ENCODE measurements at places on chromosomes 13 and 19.

- no peak for DNase-seq
Observed at GRCh38 chr13:95921485-95921884, 131.7 kb downstream of the UGGT2 start.

DNA sequence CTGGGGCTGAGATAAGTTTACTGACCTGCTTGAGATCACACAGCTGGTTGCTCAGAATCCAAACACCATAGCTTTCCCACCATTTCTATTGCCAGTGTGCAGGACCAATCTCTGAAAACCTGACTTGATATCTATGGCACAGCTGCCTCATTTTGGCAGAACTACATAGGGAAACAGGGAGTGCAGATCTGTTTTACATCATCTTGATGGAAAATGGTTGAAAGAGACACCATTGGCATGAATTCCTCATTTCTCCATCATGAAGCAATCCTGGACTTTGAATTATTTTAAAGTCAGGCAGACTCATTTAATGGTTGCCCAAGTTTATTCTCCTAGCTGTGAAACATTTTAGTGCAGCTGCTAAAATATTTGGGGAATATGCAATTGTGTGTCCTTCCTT, 1628.2 kb upstream of the SLC10A2 start:
- DNase-seq: no peak

- no peak for DNase-seq
Observed at GRCh38 chr19:6890401-6890913, 3.1 kb downstream of the ADGRE1 start.

- no peak for DNase-seq
Observed at GRCh38 chr19:35211545-35212230, 16.9 kb downstream of the FAM187B start.

DNA sequence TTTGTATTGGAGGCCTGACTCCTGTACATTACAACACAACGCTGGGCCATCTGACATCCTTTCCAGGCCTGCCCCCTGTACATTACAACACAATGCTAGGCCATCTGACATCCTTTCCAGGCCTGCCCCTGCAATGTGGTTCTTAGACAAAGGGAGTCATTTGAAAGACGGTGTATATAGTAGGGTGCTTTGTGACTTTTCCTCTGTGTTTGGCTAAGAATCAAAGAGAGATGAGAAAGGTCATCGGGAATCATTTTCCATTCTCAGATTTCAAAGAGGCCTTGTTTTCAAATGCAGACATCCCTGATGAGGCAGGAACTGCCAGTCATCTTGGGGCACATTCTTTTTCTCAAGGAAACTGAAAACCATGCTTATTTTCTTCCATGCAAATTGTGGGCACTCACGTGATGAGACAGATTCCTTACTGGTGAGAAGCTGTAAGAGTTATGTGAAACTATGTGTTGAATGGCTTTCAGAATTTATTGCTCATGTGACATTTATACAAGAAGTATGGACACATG, 551.6 kb downstream of the MYO16 start:
- DNase-seq: no peak

DNA sequence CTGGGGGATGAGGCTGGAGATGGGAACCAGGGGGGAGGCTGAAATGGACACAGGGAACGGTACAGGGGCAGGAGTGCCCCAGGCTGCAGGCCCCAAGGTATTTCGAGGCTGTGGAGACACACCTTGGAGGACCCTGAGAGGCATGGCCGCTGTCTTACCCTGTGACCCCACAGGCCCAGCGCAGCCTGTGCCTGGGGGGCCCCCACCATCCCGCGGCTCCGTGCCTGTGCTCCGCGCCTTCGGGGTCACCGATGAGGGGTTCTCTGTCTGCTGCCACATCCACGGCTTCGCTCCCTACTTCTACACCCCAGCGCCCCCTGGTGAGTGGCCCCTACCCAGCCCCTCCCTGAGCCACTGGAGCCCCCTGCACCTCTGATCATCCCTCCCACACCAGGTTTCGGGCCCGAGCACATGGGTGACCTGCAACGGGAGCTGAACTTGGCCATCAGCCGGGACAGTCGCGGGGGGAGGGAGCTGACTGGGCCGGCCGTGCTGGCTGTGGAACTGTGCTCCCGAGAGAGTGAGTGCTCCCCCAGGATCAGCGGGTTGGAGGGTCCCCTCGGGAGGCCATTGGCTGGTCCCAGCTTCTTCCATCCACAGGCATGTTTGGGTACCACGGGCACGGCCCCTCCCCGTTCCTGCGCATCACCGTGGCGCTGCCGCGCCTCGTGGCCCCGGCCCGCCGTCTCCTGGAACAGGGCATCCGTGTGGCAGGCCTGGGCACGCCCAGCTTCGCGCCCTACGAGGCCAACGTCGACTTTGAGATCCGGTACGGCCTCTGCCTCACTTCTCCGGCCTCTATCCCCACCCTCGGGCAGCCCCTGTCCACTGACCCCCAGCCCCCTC, 16.9 kb upstream of the SPIB start:
- no peak for DNase-seq

GRCh38 chr13:109389456-109389855, 396.9 kb downstream of the IRS2 start:
- no peak for DNase-seq

- DNase-seq: no peak
Observed at GRCh38 chr19:18939922-18940768, 872 bp downstream of the HOMER3 start.

DNA sequence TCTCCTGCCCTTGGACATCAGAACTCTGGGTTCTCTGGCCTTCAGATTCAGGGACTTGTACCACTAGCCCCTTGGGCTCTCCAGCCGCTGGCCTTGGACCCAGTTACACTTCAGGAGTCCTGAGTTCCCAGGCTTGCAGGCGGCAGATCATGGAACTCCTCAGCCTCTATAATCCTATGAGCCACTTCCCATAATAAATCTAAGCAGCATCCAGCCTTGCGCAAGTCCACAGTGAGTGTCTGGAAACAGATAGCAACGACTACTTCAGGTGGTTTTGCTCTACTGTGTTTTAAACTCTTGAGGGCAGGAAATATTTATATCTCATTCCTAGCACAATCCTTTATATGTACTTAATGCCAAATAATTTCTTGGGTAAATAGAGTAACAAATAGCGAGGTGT, 92.3 kb downstream of the COL4A1 start:
- no peak for DNase-seq

DNA sequence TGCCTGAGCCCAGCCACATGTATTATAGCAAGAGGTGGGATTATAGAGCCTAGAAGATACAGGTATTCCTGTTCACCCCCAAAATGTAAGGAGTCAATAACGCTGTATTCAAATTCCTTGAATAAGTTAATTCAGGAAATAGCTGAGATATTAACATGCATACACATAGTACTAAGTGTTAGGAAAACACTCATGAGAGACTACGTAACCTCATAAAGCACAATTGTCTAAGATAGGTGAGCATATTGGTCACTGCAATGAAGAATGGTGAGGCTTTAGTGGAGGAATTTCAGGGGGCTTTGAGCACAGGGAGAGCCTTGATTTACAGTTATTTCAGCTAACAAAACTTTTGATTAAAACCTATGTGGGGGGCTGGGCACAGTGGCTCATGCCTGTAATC, 161.6 kb downstream of the LMO7 start:
- no peak for DNase-seq

- no peak for DNase-seq
Observed at GRCh38 chr19:17424743-17425365, 5.0 kb downstream of the MVB12A start.

DNA sequence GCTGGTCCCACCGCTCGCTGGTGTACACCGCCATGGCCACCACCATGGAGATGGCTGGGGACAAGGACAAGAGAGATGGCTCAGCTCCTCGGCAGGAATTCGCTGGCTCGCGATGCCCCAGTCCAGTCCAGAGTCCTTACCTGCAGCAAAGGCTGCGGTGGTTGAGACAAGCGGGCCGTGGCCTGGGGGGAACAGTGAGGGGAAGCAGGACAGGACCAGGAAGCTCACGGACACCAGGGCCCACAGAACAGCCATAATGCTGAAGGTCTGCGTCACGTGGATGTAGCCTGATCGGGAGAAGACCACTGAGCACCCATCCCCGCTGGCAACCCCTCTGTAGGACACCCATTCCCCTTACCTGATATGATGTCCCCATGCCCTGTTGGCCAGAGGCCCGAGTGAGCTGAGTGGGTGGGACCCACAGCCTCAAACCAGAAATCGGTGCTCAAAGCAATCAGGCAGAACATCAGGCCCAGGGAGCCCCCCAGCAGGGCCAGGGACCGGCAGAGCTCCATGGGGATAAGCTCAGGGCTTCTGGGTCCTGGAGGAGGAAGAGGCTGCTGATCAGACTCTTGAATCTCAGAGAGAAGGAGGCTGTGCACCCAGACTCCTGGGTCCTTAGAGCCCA, 319 bp downstream of the NKG7 start:
- DNase-seq: no peak

DNA sequence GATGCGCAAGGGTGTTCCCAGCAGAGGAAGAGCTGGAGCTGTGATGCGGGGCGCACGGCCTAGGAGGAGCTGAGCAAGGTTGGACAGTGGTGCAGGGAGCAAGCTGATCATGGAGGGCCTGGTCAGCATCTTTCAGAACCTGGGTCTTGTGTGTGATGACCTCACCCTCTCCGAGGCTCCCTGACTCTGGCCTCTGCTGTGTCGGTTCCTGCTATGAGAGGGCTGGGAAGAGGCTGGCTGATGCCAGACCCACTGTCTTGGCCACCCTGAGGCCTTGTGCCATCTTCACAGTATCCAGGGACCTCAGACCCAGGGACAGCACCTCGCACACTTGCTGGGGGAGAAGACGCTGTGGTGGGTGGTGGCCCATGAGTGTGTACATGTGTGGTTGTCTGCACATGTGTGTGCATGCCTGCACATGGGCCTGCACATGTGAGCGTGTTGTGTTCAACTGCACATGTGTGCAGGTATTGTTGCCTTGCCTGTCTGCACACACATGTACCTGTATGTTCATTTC, 16.5 kb upstream of the C13orf46 start:
- DNase-seq: no peak

DNA sequence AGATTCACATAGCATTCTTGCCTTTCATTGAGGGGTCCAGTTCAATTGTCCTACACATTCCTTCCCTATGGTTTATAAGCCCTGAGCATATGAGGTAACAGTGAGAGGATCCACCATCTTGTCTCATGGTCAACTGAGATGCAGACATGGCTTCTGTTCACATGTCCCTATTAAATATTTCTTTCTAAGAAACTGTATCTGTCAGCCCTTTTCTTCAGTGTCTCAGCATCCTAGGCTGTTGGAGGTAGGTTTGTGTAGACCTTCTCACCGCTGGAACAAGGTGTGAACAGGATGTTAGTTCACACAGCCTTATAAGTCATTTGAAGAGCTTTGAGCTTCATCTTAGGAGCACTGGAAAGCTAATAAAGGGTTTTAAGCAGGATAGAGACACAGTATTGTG, 110.3 kb upstream of the EDNRB start:
- DNase-seq: no peak

- DNase-seq: no peak
Observed at GRCh38 chr13:27016875-27017274, 154.7 kb downstream of the USP12 start.

DNA sequence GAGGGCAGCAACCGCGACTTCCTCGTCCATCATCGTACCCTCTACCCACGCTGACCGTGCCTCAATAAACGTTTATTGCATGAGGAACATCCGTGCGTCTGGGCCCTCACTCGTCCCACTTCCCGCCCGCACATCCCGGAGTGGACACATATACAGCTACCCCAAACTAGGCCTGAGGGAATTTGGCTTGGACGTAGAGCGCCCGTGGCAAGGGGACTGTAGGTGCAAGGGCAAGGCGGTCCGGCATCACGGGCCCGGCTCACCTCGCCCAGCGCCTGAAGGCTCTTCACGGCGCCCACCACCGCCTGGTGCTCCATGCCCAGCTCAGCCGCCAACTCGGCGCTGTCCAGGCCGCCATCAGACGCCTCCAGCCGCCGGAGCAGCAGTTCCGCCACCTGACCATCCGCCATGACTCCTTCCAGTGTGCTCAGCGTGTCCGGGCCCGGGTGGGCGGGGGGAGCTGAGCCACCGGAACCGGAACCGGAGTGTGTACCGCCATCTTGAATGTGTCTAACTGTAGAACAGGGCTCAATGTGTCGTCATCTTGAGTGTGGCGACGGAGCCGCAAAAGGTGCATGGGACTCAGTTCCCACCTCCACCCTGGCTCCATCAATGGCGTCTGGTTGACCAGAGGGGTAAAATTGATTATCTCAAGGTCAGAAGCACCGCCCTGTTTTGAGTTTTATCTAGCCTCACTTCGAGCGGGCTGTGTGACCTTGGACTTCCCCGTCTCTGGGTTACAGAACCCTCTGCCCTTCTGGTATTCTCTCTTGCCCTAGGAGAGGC, at the start of gene FARSA:
TSS of gene FARSA (minus strand) at position 425 of the 786 bp plus-strand sequence. CDS start at position 410, 15 bp downstream.
- peak; percentile 46 for DNase-seq

DNA sequence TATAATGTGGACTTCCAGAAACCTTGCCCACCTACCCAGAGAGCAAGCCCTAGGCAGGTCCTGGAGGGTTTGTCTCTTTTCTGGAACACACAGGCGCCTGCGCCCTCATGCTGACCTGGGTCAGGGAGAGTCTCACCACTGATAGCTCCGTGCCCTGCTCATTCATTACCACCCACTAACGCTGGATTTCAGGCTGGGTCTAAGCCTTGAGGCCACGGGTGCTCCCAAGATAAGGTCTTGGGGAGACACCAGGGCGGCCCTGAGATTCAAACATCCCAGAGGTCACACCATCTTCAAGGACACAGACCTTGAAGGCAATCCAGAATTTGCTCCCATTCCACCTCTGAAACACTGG, 5.1 kb downstream of the S1PR2 start:
- DNase-seq: no peak

GRCh38 chr13:42751693-42752092, 29.7 kb upstream of the FAM216B start:
- DNase-seq: no peak

DNA sequence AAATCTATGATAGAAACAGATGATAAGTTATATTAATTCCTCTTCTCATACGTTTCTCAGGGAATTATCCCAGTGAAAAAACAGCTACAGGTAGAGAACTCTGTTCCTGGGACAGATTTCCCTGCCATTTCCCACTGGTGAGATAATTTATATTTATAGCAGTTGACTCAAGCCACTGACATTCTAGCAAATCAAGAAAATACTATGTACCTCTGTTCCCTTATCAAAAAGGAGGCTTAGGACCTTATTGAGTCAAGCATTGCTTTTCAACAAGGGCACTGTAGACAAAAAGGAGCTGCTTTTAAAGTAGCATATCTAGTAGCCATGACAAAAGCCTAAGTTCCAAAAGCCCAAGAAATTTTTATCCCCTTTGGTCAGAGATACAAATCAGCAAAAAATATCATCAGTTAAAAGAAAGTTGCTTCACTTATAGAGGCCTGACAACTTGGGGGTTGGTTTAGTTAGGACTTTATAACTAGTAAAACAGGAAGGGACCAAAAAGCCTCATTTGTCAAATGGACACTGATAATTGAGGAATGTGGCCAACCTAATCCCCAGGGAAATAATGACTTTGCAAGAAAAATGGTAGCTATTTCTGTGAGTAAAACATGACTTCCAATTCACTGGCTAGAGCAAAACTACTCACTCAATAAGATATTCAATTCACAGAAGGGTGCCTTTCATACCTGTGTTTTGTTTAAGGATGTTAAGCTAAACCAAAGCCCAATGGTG, 652.5 kb downstream of the SLITRK1 start:
- DNase-seq: no peak

GRCh38 chr19:49070416-49070815, 2.1 kb downstream of the KCNA7 start:
- no peak for DNase-seq

- no peak for DNase-seq
Observed at GRCh38 chr19:22783651-22784410, at the start of gene ZNF99. Gene ZNF99 (minus strand): TSS chr19:22784151. CDS start chr19:22784016, 135 bp downstream.
